Stomach (tissue), 19 donors: ENCODE measurements at places on chromosomes 16 and 17. TPM values are rescaled to one million over a fixed set of nuclear protein-coding genes. Genes with fewer than 3 reads are reported as not detected.

AHSP gene
- polyA plus RNA-seq = not detected

GRCh38 chr17:79338604-79339003 is 264.0 kb downstream of the ENGASE start:
- no peak for DNase-seq

- DNase-seq = no peak
Observed at GRCh38 chr17:36070427-36070826, 6.4 kb downstream of the CCL18 start.

- no peak for DNase-seq
Observed at GRCh38 chr17:32558997-32559650, 72.3 kb downstream of the CDK5R1 start.

DNA sequence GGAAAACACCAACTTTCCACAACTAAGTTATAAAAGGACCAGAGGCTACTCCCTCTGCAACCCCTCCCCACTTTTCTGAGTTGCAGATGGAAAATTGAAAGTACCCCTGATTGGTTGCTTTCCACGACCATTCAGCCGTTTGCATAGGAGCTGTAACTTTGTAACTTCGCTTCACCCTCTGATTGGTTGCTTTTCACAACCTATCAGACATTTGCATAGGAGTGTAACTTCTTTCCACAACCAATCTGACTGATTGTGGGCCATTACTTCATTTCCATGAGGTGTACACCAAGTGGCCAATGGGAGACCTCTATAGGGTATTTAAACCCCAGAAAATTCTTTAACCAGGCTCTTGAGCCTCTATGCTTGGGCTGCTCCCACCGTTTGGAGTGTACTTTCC is 644.1 kb downstream of the WWOX start:
- DNase-seq = no peak

RBFOX1 gene
- 0.15 TPM for polyA plus RNA-seq
